ENCODE measurements at places on chromosomes 7 and 10.

- no peak for DNase-seq
Observed at GRCh38 chr7:80604436-80604835, 34.0 kb upstream of the CD36 start.

GRCh38 chr7:115662120-115662519, 368.4 kb downstream of the TFEC start:
- no peak for DNase-seq

GRCh38 chr7:100668069-100668449, 5.5 kb upstream of the GNB2 start:
- no peak for DNase-seq

GRCh38 chr7:126303926-126304325, 948.8 kb downstream of the GRM8 start:
- no peak for DNase-seq

DNA sequence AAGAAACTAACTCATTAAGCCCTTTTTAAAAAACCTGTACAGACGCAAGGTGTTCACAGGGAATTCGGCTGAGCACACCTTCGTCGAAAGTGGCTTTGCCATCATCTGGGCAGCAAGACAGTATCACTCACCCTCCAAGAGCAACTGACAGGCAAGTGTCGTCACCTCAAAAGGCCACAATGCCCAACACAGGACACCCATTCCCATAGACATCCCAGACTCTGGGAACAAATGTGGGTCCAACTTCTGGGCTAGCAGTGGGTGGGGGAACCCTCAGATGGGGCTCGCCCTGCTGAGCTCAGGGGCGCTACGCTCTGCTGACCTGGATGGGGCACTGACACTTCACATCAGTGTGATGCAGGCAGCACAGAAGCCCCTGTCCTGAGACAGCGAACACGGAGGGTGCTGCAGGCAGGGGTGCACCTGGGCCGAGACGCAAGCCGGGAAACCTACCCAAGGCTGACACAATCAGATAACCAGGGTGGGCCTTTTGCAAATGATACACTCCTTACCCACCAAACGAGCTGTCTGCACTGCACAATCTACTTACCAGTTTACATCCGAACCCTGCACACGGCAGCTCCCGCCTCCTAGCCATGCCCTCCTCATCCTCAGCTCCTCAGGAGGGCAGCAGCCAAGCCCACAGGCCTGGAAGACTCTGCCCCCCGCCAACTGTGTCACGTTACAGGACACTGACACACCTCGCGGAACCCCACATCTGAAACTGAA, 1.7 kb downstream of the DIP2C start:
- DNase-seq, result no peak

GRCh38 chr7:45180084-45180986, 22.7 kb downstream of the RAMP3 start:
- no peak for DNase-seq

DNA sequence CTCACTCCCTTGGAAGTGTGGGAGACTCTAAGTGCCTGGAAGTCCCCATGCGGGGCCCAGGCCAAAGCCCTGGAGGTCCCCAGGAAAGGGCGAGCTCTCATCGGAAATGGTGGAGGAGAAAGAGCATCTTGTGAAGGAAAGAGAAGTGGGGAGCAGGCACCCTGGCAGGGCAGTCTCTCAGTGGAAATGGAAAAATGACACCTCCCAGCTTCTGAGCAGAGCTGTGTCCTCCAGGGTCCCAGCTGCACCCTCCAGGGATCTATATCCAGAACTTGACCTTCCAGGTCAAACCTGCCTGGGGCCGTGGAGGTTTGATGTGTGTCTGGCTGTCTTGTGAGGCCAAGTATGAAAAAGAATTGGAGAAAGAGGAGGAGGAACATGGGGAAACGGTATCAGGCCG, 29.5 kb downstream of the PAX2 start:
- DNase-seq, result no peak

DNA sequence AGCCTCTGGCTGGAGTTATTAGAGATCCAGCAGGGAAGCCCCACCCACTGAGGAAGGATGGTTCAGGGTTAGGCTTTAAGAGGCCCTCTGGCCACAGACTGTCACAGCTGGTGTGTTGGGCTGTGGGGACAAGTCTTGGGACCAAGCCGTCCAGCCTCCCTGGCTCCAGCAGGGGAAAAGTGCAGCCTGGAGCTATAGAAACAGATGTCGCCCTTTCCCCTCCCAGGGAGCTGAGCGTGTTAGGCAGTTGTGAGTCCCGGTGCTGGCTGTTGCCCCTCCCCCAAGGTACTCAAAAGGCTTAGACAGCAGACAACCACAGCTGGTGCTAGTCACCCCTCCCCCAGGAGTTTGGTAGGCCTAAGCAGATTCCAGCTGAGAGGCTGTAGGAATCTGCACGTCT, 143.4 kb downstream of the TMEM168 start:
- DNase-seq, result no peak

DNA sequence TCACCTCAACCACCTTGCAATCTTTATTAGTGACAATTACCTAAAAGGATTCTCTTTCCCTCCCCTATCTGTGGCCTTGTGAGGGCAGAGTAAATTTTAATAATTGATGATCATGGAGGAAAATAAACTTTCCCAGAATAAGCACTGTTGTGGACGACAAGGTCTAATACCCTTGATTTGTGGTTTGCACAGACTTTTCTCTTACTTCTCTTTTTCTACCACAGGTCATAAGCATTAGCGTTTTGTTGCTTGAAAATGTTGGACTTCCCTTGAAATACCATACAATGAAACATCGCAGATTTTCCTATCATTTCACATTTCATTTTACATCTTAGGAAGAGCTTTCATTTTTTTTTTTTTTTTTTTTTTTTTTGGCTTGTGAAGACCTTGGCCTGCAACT, 188.1 kb upstream of the TMEM72 start:
- DNase-seq, result no peak

GRCh38 chr7:35249537-35249907, 4.4 kb downstream of the TBX20 start:
- DNase-seq, result no peak

DNA sequence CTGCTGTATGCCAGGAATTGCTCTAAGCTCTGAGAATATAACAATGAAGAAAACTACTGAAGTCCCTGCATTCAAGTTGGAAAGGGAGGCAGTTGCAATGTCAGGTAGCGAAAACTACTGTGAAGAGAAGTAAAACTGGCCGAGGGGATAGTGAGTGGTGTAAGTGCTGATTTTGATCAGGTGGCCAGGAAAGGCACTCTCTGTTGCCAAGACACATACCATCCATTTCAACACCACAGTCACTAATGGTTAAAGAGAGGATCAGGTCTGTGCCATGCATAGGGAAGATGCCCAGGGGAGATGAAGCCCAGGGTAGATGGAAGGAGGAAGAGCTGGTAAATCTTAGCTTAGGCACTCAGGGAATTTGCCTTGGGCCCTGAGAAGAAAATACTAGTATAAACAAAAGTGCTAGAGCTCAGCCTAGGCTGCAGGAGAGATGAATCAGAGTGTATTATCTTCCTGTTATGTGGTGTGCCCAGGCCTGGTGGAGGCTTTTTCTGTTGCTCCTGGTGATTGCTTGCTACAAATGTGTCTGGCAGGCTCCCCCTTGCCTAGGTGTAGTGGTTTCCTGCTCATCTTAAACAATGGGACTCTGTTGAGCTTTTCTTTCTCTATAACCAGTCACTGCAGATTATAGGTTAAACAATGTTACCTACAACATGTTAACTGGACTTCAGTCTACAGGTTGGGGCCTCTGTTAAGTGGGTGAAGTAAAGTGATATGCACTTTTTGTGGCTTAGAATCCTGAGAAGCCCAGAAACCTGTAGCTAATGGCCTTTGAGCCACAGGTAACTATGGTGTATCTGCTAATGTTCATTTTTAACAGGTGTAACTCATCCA, 125.5 kb downstream of the LRRC4 start:
- no peak for DNase-seq

- no peak for DNase-seq
Observed at GRCh38 chr10:48907730-48908129, 31.9 kb downstream of the LRRC18 start.
